ENCODE measurements at places on chromosomes 11 and 22.

DNA sequence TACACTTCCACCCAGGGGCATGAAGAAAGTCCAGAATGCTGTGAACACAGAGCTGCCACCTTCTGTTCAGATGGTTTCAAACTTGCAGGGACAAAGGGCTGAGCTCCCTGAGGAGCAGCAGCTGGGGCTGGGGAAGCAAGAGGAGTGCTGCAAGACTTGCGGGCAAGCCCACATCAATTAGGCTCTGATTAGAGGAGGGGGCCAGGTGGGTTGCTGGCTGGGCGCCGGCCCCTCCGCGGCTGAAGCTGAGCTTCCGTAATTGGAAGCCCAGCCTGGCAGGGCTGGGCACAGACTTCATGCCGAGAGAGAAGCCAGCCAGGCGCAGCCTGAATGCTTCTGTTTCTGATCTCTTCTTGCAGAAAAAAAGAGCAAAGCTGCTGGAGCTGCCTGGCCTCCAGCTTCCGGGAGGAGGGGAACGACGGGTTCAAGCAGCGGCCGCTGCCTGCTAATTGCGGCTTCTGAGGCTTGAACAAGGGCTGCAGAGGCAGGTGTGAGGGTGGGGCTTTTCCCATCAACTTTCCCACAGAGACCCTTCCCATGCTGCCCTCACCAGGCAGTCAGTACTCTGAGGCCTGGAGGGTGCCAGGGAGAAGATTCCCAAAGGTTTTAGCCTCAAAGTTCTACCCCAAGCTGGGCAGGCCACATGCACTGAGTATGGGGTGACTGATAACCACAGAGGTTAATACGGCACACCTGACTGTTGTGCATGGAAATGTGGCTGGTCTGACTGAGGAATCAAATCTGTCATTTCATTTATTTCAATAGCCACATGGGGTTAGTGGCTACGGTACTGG lies 91.1 kb upstream of the LMO1 start:
- DNase-seq: peak; percentile 54

DNA sequence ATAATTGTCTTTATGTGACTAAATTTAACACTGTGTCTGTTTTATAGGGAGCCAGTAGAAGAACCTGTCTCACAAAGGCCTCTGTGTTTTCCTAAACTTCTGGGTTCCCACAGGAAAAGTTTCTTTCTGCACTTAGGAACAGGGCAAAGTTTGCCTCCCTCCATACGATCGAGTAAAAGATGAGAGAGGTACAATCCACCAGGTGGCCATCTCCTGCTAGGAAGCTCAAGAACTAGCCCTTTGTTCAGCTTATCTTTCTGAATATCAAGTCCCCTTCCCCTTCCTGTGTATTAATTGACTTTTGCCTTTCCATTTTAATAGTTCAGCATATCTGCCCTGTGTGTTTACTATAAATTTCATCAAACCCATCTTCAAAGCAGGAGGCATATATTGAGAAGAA lies 18.0 kb downstream of the CSNK2A3 start:
- no peak for DNase-seq

DNA sequence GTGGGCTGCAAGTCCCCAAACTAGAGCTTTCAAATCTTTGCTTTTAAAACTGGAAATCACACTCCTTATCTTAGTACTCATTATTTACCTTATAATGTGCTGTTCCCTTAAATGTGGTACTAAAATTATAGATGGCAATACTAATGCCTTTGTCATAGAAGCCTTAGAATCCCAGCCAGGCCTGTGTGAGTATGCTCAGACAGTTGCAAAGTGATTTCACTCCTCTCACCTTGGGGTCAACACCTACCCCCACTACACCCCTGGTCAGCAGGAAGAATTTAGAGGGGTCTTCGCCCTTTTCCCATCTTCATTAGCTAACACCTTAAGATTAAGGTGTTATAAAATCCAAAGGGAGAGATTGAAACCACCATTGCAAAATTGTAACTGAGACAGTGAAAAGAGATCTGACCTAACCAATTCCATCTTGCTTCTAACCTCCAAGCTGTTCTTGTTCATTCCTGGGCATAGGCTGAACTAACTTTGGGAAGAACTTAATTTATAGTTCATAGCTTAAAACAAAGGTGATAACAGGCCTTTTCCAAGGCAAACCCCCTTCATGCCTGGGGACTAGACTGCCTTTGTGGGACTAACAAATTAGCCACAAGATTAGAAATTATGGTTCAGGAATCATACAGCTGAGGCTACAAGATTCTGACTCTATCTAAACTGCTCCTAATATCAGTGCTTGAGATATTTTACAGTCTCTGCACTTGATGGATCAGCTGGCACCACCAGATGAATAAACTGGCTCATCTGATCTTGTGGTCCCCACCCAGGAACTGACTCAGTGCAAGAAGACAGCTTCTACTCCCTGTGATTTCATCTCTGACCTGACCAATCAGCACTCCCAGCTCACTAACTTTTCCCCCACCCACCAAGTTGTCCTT lies 10.4 kb upstream of the MRPL17 start:
- DNase-seq: no peak

- no peak for DNase-seq
Measured at GRCh38 chr11:6077723-6078122, 29.8 kb upstream of the OR56B4 start.

- no peak for DNase-seq
Measured at GRCh38 chr22:49899530-49899929, 18.7 kb downstream of the ALG12 start.

- DNase-seq: peak; percentile 66
Measured at GRCh38 chr11:129317571-129317970, 58.1 kb upstream of the BARX2 start.

DNA sequence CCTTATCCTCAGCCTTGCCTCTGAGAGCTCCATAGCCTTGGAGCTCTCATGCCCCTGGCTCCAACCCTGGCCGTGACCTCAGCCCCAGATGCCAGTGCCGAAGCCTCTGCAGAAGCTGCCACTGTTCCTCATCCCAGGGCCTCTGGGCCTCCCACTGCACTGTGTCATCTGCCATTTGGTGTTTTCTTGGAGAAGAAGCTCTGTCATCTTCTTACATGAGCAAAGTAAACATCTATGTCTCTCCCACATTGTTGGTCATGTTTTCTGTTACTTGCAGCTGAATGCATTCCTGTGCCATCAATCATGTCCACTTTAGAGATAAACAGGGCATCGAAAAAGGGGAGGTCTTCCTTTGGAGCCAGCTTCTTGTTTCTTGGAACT lies 45.0 kb upstream of the FTH1 start:
- DNase-seq: no peak

- no peak for DNase-seq
Measured at GRCh38 chr11:39221550-39222138, 2237.8 kb downstream of the LRRC4C start.

All from NCI-H345 (cell line).